ENCODE measurements at places on chromosomes 16 and 17.

- DNase-seq: peak; percentile 33
Observed at GRCh38 chr17:2337544-2338314, 428 bp downstream of the SGSM2 start.

GRCh38 chr17:82090549-82091263 lies 7.3 kb downstream of the FASN start:
- DNase-seq: no peak

- DNase-seq: no peak
Observed at GRCh38 chr17:55426851-55427586, 5.4 kb upstream of the MMD start.

DNA sequence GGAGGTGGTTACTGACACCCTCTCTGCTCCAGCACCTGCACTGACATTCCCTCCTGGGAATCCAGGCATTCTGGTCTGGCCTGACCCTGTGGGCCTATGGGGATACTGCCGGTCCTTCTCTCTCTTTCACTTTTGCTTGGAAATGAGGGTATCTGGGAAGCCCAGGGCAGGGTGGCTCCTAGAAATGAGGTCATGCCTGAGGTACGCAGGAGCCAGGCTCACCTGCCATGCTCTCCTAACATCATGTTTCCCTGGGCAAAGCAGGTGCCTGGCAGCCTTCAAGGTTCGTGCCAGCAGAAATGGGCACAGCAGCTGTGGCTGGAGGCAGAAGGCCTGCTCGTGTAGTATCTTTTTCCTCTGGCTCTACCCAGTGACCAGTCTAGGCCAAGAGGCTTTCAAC lies 3.3 kb downstream of the ITGA3 start:
- no peak for DNase-seq

DNA sequence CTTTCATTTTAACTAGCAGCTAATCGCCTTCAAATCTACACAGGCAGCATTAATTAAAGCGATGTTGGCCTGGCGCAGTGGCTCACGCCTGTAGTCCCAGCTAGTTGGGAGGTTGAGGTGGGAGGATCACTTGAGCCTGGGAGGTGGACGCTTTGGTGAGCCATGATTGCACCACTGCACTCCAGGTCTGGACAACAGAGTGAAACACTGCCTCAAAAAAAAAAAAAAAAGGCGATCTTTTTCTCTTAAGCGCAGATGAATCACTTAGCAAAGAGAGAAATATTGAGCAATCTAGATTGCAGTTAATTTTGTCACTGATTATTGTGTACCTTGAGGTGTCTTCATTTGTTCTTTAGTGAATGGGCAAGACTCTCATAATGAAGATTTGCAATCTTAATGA lies 12.4 kb downstream of the SNTB2 start:
- DNase-seq: no peak

DNA sequence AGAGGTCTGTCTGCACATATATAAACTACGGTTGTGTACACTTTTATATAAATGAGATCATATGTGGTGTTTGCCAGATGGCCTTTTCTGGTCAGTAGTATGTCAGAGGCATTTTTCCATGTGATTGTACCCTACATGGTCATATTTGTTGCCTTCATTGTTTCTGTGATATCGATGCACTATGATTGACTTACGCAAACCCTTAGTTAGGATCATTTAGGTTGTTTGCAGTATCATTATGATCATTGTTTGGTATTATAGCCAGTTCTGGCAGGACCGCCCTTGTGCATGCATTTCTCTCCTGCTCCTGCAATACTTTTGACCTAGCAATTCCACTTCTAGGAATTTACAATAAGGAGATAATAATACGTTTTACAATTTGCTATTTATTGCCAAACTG lies 169.1 kb downstream of the MSI2 start:
- no peak for DNase-seq

GRCh38 chr17:61547113-61547512 lies 43.9 kb downstream of the NACA2 start:
- no peak for DNase-seq

DNA sequence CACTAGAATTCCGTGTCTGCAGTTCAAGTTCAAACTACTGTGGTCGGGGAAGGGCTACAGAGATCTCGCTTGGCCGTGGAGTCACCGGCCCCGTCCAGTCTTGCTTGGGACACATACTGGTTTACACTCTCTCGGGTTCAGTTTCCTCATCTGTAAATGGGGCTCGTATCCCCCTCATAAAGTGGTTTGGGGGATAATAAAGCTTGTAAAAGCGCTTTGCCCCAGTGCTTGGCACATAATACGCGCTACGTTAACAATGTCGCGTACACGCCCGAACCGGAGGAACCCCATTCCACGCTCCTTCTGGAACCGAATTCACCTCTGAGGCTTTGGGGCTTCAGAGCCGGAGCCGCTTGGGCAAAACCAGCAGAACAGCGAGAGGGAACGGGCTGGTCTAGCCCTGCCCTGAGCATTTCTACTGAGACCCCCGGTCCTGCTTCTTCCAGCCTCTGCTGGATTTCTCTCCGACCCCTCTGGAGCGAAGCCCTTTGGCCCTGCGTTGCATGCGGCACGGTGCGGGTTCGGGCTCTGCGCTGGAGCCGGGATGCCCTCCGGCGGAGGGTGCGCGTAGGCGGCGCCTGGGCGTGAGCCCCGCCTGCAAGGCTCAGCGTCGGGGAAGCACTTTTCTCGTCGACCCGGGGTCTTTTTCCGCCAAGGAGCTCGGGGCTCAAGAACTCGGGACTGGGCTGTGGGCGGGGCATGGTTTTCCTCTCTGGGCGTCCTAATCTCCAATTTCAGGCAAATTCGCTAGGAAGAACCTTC lies 26.1 kb upstream of the HOXB13 start:
- no peak for DNase-seq

- no peak for DNase-seq
Observed at GRCh38 chr16:4962716-4963115, 4.6 kb downstream of the SEC14L5 start.

DNA sequence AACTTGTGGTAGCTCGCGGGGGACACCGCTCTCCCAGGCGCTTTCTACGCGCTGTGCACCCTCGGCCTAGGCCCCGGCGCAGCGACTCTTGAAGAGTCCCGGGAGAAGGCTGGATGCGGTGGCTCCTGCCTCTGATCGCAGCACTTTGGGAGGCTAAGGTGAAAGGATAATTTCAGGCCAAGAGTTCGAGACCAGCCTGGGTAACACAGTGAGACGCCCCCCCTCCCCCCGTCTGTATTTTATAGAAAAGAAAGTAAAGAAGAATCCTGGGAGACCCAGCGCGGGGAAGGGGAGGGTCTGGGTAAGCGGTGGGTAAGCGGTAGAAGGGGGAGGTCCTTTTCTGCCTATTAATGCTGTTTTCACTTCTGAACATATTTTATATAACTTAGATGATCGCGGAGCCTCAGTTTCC lies 486 bp upstream of the PLLP start:
- DNase-seq: no peak

DNA sequence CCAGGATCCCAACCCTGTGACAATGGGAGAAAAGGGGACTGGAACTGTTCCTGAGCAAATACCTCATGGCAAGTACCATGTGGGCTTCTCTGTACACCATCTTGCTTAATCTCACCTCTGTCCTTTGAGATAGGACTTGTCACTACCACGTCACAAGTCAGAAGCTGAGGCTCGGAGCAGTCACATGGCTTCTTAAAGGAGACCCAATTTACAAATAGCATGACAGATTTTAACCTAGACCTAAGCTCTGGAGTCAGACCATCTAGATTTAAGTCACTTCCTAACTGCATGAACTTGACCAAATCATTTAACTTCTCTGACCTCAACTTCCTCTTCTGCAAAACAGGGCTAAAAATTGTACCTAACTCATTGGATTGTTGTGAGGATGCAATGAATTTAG lies 36.0 kb upstream of the CCL1 start:
- DNase-seq: no peak

DNA sequence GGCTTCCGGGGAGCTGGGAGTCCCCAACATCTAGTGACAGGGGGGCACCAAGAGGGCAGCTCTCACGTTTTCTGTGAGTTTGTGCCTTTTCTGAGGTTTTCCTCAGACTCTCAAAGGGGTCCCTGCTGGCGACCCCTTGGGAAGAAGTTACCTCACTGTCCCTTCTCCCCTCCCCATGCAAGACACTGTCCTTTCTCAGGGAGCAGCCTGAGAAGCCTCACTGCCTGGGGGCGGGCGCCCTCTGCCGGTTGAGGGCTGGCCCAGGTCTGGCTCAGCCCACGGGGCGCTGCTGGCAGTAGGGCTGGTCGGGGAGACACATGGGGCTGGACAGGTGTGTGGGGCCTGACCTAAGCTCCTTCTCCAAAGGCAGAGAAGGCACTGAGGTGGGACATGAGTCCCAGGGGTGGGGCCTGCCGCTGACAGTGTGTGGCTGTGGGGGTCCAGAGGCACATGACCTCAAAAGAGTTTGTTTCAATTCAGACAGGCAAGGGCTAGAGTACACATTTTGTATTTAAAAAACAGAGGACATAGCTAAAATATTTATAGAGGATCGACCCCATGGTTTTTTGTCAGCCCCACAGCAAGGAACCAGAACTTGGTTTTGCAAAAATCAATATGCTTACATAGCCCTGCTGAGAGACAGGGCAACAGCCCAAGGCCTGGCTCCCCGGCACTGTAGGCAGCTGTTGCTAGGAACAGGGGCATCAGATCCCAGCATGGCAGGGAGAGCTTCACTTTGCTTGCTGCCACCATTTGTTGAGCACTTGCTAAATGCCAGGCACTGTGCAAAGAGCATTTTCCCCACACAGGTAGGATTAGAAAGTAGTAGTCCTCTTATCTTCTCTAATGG lies 18.5 kb upstream of the ALDH3A1 start:
- peak; percentile 70 for DNase-seq

- DNase-seq: no peak
Observed at GRCh38 chr16:2048116-2048543, 345 bp downstream of the TSC2 start.

DNA sequence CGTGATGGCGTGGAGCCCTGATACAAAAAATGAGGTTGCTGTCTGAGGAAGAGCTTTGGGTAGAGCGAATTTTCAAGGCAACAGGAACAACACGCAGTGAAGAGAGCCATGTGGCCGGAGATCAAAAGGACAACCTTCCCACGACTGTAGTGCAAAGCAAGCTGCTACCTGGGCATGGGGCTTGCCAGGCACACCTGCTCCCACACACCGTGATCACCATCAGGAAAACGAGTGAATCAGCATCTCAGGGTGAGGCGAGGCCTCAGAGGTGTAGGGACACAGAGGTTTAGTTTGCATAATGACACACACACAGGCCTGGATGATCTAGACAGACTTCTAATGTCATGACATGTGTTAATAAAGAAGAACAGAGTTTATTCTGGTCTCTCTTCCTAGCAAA lies 65.7 kb downstream of the PARN start:
- no peak for DNase-seq

- no peak for DNase-seq
Observed at GRCh38 chr17:73196500-73196899, 3.6 kb downstream of the COG1 start.

GRCh38 chr17:9436630-9437029 lies 139.0 kb downstream of the STX8 start:
- no peak for DNase-seq

DNA sequence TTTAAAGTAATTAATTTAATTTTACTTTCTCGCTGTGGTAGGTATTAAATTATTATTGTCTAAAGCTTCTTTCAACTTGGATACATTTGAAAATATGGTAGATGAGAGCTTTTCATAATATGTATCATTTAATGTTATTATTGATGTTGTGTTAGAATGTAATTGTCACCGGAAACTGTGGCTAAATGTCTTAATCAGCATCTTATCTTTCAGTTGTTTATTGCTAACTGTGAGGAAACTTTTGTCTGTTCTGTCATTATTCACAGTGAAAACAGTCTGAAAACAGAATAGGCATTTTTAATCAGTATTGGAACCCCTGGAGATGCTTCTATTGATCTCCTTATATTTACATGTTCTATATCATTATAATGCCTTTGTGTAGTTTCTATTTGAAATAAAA lies 120.7 kb downstream of the STXBP4 start:
- no peak for DNase-seq

DNA sequence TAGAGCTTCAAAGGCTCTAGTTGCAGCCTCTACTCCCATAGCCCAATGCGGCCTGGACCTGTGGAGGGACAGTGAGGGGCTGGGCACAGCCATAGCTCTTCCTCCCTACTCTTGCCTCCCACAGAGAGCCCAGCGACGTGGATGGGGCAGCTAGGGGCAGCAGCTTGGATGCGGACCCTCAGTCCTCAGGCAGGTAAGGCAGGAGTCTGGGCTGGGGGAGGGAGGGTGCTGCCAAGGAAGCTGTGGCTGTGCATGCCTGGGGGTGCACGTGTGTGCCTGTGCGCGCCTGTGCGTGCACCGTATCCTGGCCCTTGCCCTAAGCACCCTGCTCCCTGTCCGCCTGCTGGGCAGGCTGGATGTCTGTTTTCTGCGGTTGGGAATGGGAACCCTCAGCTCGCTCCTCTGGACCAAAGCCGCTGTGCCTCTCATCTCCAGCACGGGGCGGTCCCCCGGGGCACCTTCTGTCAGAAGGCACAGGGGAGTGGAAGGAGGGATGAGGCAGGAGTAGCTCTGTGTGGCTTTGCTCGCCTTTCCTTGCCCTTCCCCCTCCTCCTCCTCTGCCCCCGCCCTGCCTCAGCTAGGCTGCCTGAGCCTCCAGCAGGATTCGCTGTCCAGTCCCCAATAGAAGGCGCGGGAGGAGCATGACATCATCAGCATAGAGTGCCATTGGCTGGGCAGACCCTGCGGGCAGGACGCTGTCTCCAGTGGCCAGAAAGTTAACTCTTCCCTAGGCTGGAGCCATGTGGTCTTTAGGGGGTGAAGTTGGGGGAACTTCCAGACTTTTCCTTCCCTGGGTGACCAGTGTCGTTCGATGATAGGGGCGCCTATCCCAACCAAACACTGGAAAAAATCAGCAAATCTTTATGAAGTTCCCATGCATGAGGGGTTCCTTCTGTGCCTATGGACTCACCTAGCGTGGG lies 797 bp downstream of the PRCD start:
- no peak for DNase-seq

- no peak for DNase-seq
Observed at GRCh38 chr16:89219365-89219764, 1.9 kb downstream of the ZNF778 start.

DNA sequence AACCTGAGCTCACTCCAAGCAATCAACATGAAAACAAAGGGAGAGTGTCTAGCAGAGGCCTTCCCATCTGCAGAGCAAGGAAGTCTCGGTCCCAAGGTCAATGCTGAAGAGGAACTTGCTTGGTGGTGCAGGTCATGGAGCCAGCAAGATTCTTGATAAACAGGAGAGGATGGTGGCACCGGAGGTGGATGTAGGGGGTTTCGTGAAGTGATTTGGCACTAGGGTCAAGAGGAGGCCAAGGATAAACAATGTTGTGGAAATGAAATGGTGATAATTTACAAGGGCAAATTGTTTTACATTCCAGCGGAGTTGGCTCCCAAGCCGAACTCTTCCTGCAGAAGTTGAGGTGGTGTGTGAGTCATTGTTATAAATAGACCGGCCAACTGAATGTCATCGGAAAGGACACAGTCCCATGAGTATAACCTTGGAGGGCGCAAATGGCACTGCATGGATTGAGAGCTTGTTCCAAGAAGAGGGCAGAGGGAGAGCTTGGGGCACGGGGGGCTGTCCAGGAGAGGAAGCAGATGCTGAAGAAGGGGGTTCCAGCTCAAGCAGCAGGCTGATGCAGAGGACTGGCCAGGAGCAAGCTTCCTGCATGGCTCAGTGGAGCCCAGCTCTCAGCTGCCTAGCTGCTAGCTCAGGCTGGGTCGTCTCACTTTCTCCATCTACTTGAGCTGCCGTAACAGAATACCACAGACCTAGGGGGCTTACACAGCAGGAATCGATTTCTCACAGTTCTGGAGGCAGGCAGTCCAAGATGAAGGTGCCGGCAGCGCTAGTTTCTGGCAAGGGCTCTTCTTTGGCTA lies 136.6 kb downstream of the COPRS start:
- DNase-seq: no peak

- DNase-seq: no peak
Observed at GRCh38 chr17:63463771-63464170, 13.1 kb upstream of the ACE start.

GRCh38 chr17:16599537-16599936 lies 30.5 kb upstream of the ZNF287 start:
- no peak for DNase-seq
